ENCODE measurements at places on chromosomes 13 and 19. TPM values are rescaled to one million over a fixed set of nuclear protein-coding genes. Genes with fewer than 3 reads are reported as not detected.

GPR18 gene
- not detected for total RNA-seq

PSG6 gene
- not detected for total RNA-seq

PPM1N gene
- 1.6 TPM for total RNA-seq

RNF17 gene
- total RNA-seq, result not detected

FGF22 gene
- 2.1 TPM for total RNA-seq

NDUFS7 gene
- 110 TPM for total RNA-seq

ZNF835 gene
- total RNA-seq, result 3.0 TPM

SCN1B gene
- total RNA-seq, result 15.7 TPM

ECSIT gene
- total RNA-seq, result 72.7 TPM

ZNF225 gene
- 3.8 TPM for total RNA-seq

PCSK4 gene
- 5.4 TPM for total RNA-seq

C2CD4C gene
- total RNA-seq, result 2.2 TPM

BTBD2 gene
- 64.0 TPM for total RNA-seq

NOTCH3 gene
- total RNA-seq, result 78.7 TPM

ZNF468 gene
- 13.3 TPM for total RNA-seq

CYP4F11 gene
- not detected for total RNA-seq

KLK6 gene
- total RNA-seq, result not detected

CYSLTR2 gene
- total RNA-seq, result 4.2 TPM

RASL11A gene
- 28.2 TPM for total RNA-seq

OXGR1 gene
- total RNA-seq, result 1.7 TPM

CGB8 gene
- total RNA-seq, result not detected

PDX1 gene
- not detected for total RNA-seq

TMEM238 gene
- total RNA-seq, result 0.84 TPM

PRX gene
- 5.8 TPM for total RNA-seq

ABCC4 gene
- total RNA-seq, result 5.0 TPM

NEK3 gene
- total RNA-seq, result 11.6 TPM

CYP2F1 gene
- total RNA-seq, result not detected

All from esophagus muscularis mucosa (tissue), 4 donors.